Right renal pelvis (tissue), 4 donors: ENCODE measurements at places on chromosomes 3 and 15. TPM values are rescaled to one million over a fixed set of nuclear protein-coding genes. Genes with fewer than 3 reads are reported as not detected.

The LYZL4 gene
- not detected for polyA plus RNA-seq

GRCh38 chr3:131036200-131036816 lies 9.6 kb downstream of the NEK11 start:
- no peak for DNase-seq

The GASK1A gene
- polyA plus RNA-seq, result 3.7 TPM

- DNase-seq, result no peak
These were observed 76.8 kb downstream of the BDH1 start for GRCh38 chr3:197478746-197479668.

GRCh38 chr3:55718074-55718473 lies 231.0 kb upstream of the WNT5A start:
- DNase-seq, result no peak

GRCh38 chr3:55453886-55454496 lies 33.1 kb downstream of the WNT5A start:
- DNase-seq, result no peak

The FANCD2OS gene
- polyA plus RNA-seq, result not detected

- DNase-seq, result no peak
These were observed 33.3 kb upstream of the TBC1D23 start for GRCh38 chr3:100227511-100227921.

DNA sequence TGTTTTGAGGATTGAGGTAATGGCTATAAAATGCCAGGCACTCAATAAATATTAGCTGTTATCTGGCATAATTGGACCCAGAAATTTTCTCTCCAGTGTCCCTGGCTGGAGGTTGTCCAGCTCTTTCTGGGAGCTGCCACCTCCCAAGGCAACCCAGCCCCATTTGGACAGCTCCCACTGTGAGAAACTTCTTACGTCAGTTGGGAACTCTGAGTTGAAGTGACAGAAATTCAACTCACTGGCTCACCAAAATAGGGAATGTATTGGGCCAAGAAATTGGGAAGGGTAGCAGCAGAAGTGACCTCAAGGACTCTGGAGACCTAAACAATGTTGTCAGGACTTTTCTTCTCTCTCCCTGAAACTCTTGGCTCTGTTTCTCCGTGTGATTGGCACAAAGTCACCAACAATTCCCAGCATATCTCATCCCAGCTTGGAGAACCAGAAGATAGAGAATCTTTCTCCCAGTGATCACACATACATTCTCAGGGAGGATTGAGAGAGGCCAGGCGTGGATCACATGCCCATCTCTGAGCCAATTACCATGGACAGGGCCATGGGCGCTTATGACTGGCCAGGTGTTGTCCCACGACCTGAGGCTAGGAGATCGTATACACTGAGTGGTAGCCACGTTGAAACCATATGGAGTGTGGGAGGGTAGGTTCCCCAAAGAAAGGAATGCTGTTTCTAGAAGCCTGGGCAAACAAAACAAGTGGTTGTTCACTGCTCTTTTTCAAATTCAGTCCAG lies 22.5 kb upstream of the HCN4 start:
- no peak for DNase-seq
